ENCODE measurements at places on chromosomes 2 and 18.

- no peak for DNase-seq
These were observed 13.8 kb downstream of the FOSL2 start for GRCh38 chr2:28406276-28407096.

GRCh38 chr2:66439812-66440542 lies 5.1 kb downstream of the MEIS1 start:
- DNase-seq: peak; percentile 78

GRCh38 chr18:9101730-9102507 lies 580 bp upstream of the NDUFV2 start:
- DNase-seq: no peak

GRCh38 chr18:54878659-54879358 lies 50.5 kb downstream of the RAB27B start:
- no peak for DNase-seq

GRCh38 chr18:5180254-5180653 lies 16.8 kb downstream of the AKAIN1 start:
- no peak for DNase-seq

DNA sequence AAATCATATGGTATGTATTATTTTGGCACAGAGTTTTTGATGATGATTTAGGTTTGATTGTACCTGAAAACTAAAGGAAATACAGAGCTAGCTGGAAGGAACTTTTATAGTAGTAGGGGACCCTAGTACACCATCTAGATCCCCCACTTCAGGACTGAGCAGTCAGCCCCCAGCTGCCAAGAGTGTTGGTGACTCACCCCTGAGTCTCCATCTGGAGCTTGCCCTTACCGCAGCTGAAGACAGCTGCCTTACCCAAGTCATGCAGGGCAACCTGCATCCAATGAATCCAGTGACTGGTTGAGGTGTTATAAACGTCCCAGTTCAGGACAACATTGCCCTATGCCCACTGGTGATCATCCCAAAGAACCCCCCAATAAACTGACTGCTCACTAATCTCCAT lies 15.3 kb downstream of the PMS1 start:
- no peak for DNase-seq

DNA sequence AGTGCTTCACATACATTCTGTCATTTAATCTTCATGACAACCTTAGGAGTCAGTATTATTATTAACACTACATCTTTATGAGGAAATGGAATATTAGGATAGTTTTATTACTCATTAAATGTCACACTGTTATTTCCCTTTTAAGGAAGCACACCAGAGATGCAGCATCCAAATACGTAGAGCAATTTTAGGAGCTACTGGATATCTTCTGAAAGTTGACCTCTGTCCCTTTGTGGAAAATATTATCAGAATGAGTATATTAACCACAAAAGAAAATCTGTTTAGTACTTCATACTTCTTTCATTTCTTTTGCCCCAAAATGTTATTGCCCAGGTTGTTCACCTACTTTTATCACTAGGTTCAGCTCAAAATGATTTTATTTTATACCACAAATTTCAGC lies 72.9 kb upstream of the APCDD1 start:
- DNase-seq: no peak

DNA sequence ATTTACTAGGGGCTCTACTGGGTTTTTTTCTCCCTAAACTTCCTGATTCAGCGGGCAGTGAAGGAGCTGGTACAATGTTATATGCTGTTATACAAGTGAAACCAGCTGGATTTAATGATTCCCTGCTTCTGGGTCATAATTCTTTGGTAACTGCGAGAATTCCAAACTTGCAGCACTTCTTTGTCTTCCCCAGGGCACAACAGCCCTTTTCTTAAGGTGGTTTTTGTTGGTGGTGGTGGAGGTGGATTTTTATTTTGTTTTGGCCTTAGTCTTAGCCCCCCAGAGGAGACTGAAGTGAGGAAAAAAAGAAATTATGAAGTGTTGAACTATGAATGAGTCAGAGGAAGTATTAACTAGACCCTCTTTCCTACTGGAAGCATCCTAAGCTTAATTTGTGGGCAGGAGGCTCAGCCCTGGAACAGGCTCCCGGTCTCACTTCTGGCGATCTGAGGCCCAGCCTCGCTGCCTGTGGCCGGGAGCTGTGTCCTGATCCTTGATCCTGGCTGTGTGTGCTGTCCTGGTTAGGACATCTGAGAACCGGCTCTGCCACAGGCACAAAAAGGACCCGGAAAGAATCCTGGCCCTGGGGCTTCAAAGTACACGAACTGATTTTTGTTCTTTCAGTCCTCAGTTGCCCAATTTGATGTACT lies 141.9 kb downstream of the LYPD6B start:
- DNase-seq: no peak

- no peak for DNase-seq
These were observed 130.3 kb downstream of the CELF4 start for GRCh38 chr18:37435150-37435867.

GRCh38 chr18:26549263-26550094 lies 1.1 kb upstream of the KCTD1 start:
- DNase-seq: no peak

GRCh38 chr2:84938194-84938879 lies 32.6 kb upstream of the KCMF1 start:
- no peak for DNase-seq

GRCh38 chr18:79804130-79804787 lies 6.5 kb downstream of the KCNG2 start:
- no peak for DNase-seq

- DNase-seq: no peak
These were observed 71.1 kb downstream of the DOCK10 start for GRCh38 chr2:224971214-224971613.

DNA sequence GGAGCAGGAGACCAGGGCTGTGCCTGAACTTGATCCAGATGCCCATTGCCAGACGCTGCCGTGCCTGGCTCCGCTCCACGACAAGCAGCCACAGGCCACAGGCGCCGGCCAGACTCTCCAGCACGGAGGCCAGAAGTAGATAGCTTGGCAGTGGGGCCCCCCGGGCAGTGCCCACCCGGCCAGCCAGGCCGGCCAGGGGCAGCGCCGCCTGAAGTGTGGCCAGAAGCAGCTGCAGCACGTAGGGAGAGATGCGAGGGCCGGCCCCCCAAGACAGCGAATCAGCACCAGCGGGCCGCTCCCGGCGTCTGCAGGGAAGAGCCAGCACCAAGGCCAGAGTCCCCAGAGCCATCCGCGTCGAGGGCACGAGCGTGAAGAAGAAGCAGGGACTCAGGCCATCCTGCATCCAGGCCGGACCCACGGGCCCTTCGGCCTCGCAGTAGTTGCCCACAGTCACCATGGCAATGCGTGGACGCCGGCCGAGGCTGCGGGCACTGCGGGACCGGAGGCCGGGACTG lies 484 bp downstream of the ABCB6 start:
- no peak for DNase-seq

- DNase-seq: no peak
These were observed 61.8 kb downstream of the BIN1 start for GRCh38 chr2:127044977-127045661.

DNA sequence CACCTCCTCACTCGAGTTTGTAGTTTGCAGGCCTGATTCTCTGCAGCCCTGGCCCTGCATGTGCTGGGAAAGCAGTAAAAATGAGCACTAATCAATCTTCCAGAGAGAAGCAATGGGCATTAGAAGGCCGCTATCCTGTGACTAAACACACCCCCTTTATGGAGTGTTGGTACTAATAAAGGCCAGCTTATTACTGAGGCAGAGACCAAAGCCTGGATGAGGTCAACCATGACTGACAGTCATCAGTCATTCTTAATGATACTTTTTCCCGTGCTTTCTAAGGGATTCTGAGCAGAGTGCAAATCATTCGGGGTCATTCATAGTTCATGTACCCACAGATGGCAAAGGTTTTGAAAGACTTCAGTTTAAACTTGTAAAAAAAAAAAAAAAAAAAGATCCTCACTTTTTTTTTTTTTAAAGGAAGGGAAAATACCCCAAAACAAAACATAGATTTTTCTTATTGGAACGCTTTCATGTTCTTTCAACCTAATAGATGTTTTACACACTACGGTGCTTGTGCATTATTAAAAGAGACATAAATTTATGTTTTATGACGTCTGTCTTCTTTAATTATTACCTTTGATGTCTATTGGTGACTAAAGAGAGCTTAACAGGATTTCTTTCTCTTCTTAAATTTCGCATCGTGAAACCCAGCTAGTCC lies 13.2 kb downstream of the TSHZ1 start:
- DNase-seq: peak; percentile 57

- DNase-seq: no peak
These were observed 13.7 kb downstream of the RND3 start for GRCh38 chr2:150473767-150474166.

DNA sequence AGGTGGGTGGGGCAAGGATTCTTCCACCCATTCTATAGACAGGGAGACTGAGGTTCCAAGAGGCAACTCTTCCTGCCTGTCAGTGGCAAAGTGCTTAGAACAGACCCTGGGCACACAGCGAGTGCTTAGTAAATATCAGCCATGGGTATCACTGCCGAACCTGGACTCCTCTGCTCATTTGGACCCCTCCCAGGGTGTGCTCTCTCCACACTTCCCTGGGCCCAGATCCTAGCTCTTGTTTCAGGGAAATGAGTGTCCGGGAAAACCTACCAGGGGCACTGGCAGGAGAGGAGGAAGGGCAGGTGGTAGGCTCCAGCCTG lies 136.3 kb downstream of the CYP26B1 start:
- DNase-seq: no peak

DNA sequence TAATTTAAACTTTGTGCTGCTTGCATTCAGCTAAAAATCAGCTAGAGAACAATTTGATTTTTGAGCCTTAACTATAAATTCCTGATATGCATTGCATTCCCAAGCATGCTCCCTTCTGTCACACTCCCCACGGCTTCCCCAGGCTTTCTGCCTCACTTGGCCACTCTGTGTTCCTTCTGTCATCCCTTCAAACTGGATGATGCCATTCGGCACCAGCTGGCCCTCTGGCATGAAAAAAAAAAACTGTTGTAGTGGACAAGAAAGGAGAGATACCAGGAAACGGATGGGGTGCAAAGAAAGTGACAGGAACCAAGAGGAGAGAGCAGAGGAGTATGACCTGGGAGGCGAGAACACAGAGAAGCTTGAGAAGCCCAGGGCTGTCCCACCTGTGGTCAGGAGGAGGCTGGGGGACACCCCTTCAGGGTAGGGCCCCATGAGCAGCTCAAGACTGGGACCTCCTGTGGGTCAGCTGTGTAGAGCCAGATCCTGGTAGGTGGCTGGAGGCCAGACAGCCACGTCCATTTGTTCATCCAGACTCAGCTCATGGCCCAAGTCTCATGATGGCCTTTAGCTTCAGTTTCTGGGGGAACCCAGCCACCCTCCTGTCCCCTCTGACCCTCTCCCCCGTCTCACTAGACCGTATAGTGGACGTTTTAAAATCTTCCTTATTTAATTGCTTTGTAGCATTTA lies 211.8 kb downstream of the GBX2 start:
- DNase-seq: no peak

- DNase-seq: no peak
These were observed 363.6 kb downstream of the ZNF521 start for GRCh38 chr18:24988253-24988840.

- DNase-seq: no peak
These were observed 22.3 kb upstream of the RHOB start for GRCh38 chr2:20424300-20425290.

- peak; percentile 95 for DNase-seq
These were observed 418.2 kb upstream of the HS6ST1 start for GRCh38 chr2:128736689-128737545.

- no peak for DNase-seq
These were observed 98.1 kb downstream of the PLB1 start for GRCh38 chr2:28594000-28594331.

DNA sequence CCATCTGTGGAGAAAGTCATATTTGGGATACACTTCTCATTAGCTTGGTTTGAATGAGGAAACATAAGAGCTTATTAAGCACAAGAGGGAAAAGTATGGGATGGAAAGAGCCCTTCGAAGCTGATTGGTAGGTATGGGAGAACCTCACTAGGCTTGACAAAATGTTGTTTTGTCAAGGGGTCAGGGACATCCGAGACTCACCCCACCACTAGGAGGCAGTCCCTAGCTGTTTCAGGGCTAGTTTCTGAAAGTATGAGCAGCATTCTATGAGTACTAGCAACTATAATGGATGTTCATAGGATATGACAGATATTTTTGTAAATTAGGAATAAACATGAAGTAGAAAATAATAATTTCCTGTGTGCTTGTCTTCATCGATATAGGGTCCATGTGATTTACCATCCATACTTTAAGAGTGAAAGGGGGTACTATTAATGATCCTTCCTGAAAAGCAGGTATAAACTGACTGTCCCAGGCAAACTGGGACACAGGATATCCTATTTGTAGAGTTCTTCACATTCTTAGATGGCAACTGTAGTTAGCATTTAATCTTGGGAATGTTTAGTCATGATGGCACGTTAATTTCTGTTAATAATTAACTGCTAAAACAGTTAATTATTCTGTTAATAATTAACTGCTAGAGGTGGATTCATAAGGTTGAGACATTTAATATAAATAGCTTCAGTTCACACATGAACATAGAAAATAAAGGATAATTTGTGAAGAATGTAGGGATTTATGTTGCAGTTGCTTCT lies 28.4 kb downstream of the OTX1 start:
- no peak for DNase-seq

- DNase-seq: no peak
These were observed 36.0 kb downstream of the FARP2 start for GRCh38 chr2:241391892-241392665.

DNA sequence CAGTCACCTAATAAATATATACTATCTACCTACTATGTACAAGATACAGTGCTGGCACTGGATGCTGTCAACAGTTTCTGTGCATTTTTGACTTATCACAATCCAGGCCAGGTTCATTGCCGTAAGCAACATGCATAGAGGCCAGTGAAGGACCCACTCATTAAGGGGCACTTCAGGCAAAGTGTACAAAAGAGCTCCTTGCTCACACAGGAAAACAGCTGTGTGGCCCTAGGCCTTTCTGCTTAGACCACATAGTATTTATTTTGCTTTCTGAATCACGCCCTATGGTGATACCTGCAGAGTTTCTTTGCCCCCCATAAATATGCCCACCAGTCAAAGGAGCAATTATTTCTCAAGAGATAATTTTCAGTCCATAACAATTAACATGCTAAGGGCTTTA lies 39.6 kb upstream of the STAT4 start:
- DNase-seq: no peak

DNA sequence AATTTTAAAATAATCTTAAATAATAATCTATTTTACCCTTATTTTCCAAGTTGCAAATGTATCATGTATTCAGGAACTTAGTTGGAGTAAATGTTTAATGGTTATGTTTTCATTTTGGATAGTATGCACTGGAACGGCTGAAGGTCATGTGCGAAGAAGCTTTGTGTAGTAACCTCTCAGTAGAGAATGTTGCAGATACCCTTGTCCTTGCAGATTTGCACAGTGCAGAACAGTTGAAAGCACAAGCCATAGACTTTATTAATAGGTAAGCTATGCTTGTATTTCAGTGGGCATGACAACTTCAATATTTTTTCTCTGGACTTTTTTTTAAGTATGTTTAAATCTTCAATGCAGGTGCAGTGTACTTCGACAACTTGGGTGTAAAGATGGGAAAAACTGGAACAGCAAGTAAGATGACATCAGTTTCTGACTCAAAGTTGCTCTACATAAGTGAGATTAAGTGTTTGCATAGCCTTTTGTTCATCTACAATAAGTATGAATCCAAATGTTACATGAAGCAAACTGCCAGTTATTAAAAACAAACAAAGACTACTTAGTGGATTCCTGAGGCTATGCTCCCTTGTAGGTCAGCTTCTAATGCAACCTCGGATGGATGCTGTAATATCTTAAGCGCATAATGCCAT lies 63.1 kb downstream of the SPOPL start:
- DNase-seq: no peak

All from retina (tissue), 1 donor.